PC-3 (cell line): ENCODE measurements at places on chromosomes 7 and 10. TPM values are rescaled to one million over a fixed set of nuclear protein-coding genes. Genes with fewer than 3 reads are reported as not detected.

Gene CDK1
- 166 and 202 TPM in 2 replicates for total RNA-seq

Gene SPAM1
- not detected in 2 replicates for total RNA-seq

Gene ZNF511
- 78.4 and 84.3 TPM in 2 replicates for total RNA-seq

Gene POU6F2
- not detected in 2 replicates for total RNA-seq

Gene INSYN2A
- not detected in 2 replicates for total RNA-seq

Gene CYP2C9
- not detected in 2 replicates for total RNA-seq

Gene H2BK1
- total RNA-seq: not detected in 2 replicates

Gene AZGP1
- 0.18 TPM in 1 of 2 replicates, not detected in the other for total RNA-seq

Gene ADARB2
- not detected in 2 replicates for total RNA-seq

Gene LMTK2
- 9.0 and 16.0 TPM in 2 replicates for total RNA-seq

Gene TFEC
- 0.12 and 0.15 TPM in 2 replicates for total RNA-seq

Gene GNAT3
- not detected in 2 replicates for total RNA-seq

Gene EGR2
- total RNA-seq: 2.7 and 2.8 TPM in 2 replicates

Gene SPRN
- not detected in 2 replicates for total RNA-seq

Gene MYOF
- 174 and 189 TPM in 2 replicates for total RNA-seq

Gene ZNF425
- total RNA-seq: 1.6 and 2.0 TPM in 2 replicates

Gene ZNF727
- 0.07 TPM in 1 of 2 replicates, not detected in the other for total RNA-seq

Gene ZFYVE27
- 13.1 and 15.0 TPM in 2 replicates for total RNA-seq

Gene MMD2
- total RNA-seq: not detected in 2 replicates

Gene SFRP4
- not detected in 2 replicates for total RNA-seq

Gene ANKRD61
- 0.23 and 0.26 TPM in 2 replicates for total RNA-seq

Gene PON1
- not detected in 2 replicates for total RNA-seq

Gene ACSL5
- 1.4 TPM in 1 of 2 replicates, not detected in the other for total RNA-seq

Gene VSIR
- 13.7 and 14.1 TPM in 2 replicates for total RNA-seq

Gene SLC26A3
- total RNA-seq: not detected in 2 replicates

Gene POM121
- 13.1 and 21.8 TPM in 2 replicates for total RNA-seq

Gene GRID2IP
- total RNA-seq: not detected in 2 replicates

Gene DNAAF5
- 66.3 and 73.7 TPM in 2 replicates for total RNA-seq

Gene MACC1
- 7.9 and 12.0 TPM in 2 replicates for total RNA-seq

Gene HEPACAM2
- not detected in 2 replicates for total RNA-seq

Gene PNLIPRP1
- total RNA-seq: not detected in 2 replicates

Gene PAPOLB
- 0.29 and 0.40 TPM in 2 replicates for total RNA-seq

Gene IFIT3
- total RNA-seq: 5.0 and 7.1 TPM in 2 replicates

Gene PDCD11
- 41.9 and 50.9 TPM in 2 replicates for total RNA-seq

Gene CTAGE8
- 0.69 and 1.2 TPM in 2 replicates for total RNA-seq

Gene HOXA4
- total RNA-seq: 2.3 and 5.1 TPM in 2 replicates

Gene ANKRD30A
- 0.12 and 0.15 TPM in 2 replicates for total RNA-seq

Gene REEP3
- 63.2 and 75.2 TPM in 2 replicates for total RNA-seq

Gene PNLIPRP3
- not detected in 2 replicates for total RNA-seq

Gene WAC
- 49.2 and 58.1 TPM in 2 replicates for total RNA-seq

Gene TSPAN12
- total RNA-seq: 7.2 and 8.3 TPM in 2 replicates

Gene SNCG
- total RNA-seq: 0.86 and 2.7 TPM in 2 replicates

Gene MSMB
- total RNA-seq: not detected in 2 replicates

Gene THSD7A
- 0.04 and 0.06 TPM in 2 replicates for total RNA-seq

Gene OR13A1
- 0.04 TPM in 1 of 2 replicates, not detected in the other for total RNA-seq

Gene SKIDA1
- total RNA-seq: 0.17 and 0.26 TPM in 2 replicates

Gene IFIT1B
- total RNA-seq: not detected in 2 replicates

Gene GFRA1
- not detected in 2 replicates for total RNA-seq

Gene OR9A2
- not detected in 2 replicates for total RNA-seq

Gene LEP
- not detected in 2 replicates for total RNA-seq

Gene NME8
- not detected in 2 replicates for total RNA-seq

Gene DYNC1I1
- total RNA-seq: 2.4 and 6.5 TPM in 2 replicates

Gene NCAPG2
- total RNA-seq: 49.2 and 50.2 TPM in 2 replicates

Gene DAGLB
- total RNA-seq: 23.4 and 34.5 TPM in 2 replicates
